ENCODE measurements at places on chromosomes 12 and 14. TPM values are rescaled to one million over a fixed set of nuclear protein-coding genes. Genes with fewer than 3 reads are reported as not detected.

- no peaks in the 10 kb centered on the region for H3K27me3 ChIP-seq
- H3K4me1 ChIP-seq = no peaks in the 10 kb centered on the region
- no peak for DNase-seq
- H3K4me3 ChIP-seq = no peak overlapping the region
Observed at GRCh38 chr12:76410781-76411180, 62.6 kb upstream of the BBS10 start.

DNA sequence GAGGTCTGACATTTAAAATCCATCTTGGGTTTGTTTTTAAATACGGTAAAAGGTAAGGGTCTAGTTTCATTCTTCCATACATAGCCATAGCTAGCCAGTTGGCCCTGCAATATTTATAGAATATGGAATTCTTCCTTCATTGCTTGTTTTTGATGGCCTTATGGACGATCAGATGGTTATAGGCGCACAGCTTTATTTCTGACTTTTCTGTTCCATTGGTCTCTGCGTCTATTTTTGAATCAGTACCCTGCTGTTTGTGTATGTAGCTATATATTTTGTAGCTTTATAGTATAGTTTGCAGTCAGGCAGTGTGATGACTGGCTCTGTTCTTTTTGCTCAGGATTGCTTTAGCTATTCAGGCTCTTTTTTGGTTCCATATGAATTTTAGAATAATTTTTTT, 366.8 kb upstream of the MIS18BP1 start:
- no peak overlapping the region for H3K4me3 ChIP-seq
- no peaks in the 10 kb centered on the region for H3K27me3 ChIP-seq
- H3K27ac ChIP-seq = no peak overlapping the region
- DNase-seq = no peak
- H3K4me1 ChIP-seq = no peaks in the 10 kb centered on the region

GRCh38 chr12:4766445-4766844, 46.2 kb downstream of the GALNT8 start:
- no peaks in the 10 kb centered on the region for H3K36me3 ChIP-seq
- H3K4me3 ChIP-seq = no peak overlapping the region
- no peak overlapping the region for H3K27ac ChIP-seq
- H3K4me1 ChIP-seq = no peaks in the 10 kb centered on the region
- H3K27me3 ChIP-seq = no peaks in the 10 kb centered on the region
- DNase-seq = no peak

The MTA1 gene
- total RNA-seq = 82.7 TPM

The TC2N gene
- total RNA-seq = 50.3 TPM

GRCh38 chr12:6697584-6698351, 2.8 kb downstream of the PIANP start:
- H3K36me3 ChIP-seq = no peaks in the 10 kb centered on the region
- H3K27me3 ChIP-seq = no peaks in the 10 kb centered on the region
- DNase-seq = no peak

The PZP gene
- total RNA-seq = not detected

- H3K4me1 ChIP-seq = no peaks in the 10 kb centered on the region
- no peak overlapping the region for H3K27ac ChIP-seq
- H3K27me3 ChIP-seq = no peaks in the 10 kb centered on the region
- no peaks in the 10 kb centered on the region for H3K36me3 ChIP-seq
- no peak overlapping the region for H3K4me3 ChIP-seq
Observed at GRCh38 chr14:96693252-96693820, 103.8 kb upstream of the VRK1 start.

DNA sequence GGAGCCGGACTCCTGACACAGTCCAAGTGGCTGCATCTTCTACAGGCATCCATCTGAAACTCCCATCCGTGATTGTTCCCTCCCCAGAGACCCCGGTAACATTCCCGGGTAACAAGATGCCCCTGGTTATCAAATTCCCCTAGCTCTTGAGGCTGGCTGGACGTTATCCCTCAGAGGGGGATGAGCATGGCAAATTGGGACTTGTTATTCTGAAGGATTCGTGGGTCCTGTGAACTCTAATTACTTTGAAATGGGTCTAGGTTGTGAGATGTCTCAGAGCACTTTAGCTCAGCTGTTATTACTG, 642 bp upstream of the PAN2 start:
- no peaks in the 10 kb centered on the region for H3K27me3 ChIP-seq
- H3K4me3 ChIP-seq = peak overlapping the region; percentile 82
- peaks cover 18% of the 10 kb centered on the region for H3K4me1 ChIP-seq
- H3K36me3 ChIP-seq = no peaks in the 10 kb centered on the region
- peak overlapping the region; percentile 93 for H3K27ac ChIP-seq

- no peak overlapping the region for H3K4me3 ChIP-seq
- no peaks in the 10 kb centered on the region for H3K36me3 ChIP-seq
- H3K27ac ChIP-seq = no peak overlapping the region
- no peaks in the 10 kb centered on the region for H3K4me1 ChIP-seq
- H3K27me3 ChIP-seq = no peaks in the 10 kb centered on the region
Observed at GRCh38 chr14:102565331-102565887, 27.0 kb upstream of the RCOR1 start.

The OR5AU1 gene
- not detected for total RNA-seq

DNA sequence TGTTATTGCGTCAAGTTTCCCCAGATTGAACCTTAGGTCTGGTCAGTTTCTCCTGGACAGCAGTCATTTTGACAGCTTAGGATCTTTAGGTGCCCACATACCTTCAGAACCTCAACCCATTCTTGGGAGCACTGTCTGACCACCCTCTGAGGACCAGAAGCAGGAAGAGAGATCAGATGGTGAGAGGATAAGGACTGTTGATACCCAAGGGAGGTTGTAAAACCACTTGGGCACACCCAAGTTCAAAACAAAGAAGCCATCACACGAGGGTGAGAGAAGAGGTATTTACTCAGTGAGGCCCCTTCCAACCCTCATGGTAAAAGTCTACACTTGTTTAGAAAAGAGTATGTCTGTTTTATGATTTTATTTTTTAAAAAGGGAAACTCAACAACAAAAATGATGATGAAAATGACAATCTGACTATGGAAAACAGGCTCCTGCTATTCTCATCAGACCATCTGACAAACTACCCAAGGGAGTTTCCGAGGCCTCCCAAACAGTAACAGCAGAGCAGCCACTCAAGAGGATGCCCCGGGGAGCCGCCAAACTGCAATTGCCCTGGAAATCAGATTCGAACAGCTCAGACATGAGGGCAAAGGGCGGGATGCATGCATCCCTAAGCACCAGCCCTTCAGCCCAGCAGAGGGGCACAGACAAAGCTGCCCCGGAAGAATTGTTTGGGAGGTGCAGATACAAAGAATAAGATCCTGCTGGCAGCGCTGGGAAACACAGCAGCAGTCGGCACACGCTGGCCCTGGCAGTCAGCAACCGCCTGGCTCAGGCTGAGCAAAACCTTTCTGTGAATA, 162.6 kb upstream of the PLEKHG7 start:
- no peaks in the 10 kb centered on the region for H3K27me3 ChIP-seq
- DNase-seq = no peak
- H3K27ac ChIP-seq = no peak overlapping the region
- no peaks in the 10 kb centered on the region for H3K36me3 ChIP-seq
- no peak overlapping the region for H3K4me3 ChIP-seq
- peaks cover 38% of the 10 kb centered on the region for H3K4me1 ChIP-seq

The USP44 gene
- 0.49 TPM for total RNA-seq

DNA sequence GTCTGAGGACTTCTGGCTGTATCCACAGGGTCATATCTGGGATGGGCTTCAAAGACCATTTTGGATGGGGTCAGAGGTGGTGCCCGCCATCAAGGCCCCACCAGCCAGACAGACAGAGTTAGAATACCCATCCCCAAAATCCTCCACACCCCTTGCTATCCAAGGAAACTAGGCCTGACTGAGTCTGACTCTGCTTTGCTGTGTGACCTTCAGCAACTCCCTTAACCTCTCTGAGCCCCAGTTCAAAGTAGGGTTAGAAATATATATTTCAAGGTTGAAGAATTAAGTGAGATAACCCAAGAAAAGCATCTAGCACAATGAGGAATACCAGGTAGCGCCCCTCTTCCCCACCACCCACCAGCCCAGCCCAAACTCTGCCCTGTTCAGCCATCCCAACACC, 20.3 kb downstream of the BCL11B start:
- no peak overlapping the region for H3K27ac ChIP-seq
- H3K4me3 ChIP-seq = no peak overlapping the region
- H3K27me3 ChIP-seq = no peaks in the 10 kb centered on the region
- H3K4me1 ChIP-seq = peaks cover 11% of the 10 kb centered on the region

The ACOT6 gene
- total RNA-seq = not detected

The CS gene
- 140 TPM for total RNA-seq

GRCh38 chr12:117334051-117334450, 27.4 kb downstream of the NOS1 start:
- DNase-seq = no peak
- no peak overlapping the region for H3K27ac ChIP-seq
- peaks cover 11% of the 10 kb centered on the region for H3K4me1 ChIP-seq
- no peaks in the 10 kb centered on the region for H3K27me3 ChIP-seq

- H3K36me3 ChIP-seq = peaks cover 8% of the 10 kb centered on the region
- peak overlapping the region; percentile 85 for H3K4me3 ChIP-seq
- H3K4me1 ChIP-seq = peaks cover 31% of the 10 kb centered on the region
- no peaks in the 10 kb centered on the region for H3K27me3 ChIP-seq
Observed at GRCh38 chr12:53252349-53252916, 15.7 kb upstream of the ESPL1 start.
